ENCODE measurements at places on chromosomes 11 and 22.

- DNase-seq, result peak; percentile 56
Measured at GRCh38 chr22:49699476-49699875, 128.2 kb downstream of the BRD1 start.

- DNase-seq, result no peak
Measured at GRCh38 chr11:10401696-10402392, 53.2 kb upstream of the AMPD3 start.

DNA sequence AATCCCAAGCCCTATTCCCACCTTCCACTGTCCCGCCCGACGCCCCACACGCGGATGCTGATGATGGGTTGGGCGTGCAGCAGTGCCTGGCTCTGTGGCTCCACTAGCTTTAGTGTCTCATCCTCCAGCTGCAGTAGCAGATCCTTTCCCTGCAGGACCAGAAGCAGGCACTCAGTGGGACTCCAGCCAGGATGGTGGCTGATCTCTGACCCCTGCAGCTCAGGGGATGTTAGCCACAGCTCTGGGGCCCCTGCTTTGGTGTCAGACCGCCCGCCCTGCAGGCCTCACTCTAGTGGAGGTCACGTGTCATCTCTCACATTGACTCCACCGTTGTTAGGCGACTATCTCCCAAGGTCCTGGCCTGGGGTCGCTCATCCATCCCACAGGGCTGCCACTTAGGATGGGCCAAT, 11.8 kb downstream of the SMPD1 start:
- no peak for DNase-seq

DNA sequence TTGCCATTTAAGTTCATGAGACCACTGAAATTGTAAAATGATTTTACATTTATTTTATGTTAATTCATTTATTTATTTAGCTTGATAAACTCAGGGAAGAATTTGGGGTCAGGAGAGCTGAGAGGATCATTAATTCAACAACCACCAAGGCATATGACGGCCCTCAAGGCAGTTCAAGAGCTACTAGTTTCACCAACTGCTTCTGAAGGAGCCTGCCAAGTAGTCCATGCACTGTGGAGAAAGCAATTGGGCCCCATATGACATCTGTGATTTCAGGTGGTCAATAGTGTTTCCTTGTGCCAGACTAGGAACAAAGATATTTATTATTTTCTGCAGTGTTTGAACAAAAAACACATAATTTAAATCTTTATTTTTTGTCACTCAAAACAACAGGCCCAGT, 236.4 kb downstream of the CASP12 start:
- DNase-seq, result no peak

DNA sequence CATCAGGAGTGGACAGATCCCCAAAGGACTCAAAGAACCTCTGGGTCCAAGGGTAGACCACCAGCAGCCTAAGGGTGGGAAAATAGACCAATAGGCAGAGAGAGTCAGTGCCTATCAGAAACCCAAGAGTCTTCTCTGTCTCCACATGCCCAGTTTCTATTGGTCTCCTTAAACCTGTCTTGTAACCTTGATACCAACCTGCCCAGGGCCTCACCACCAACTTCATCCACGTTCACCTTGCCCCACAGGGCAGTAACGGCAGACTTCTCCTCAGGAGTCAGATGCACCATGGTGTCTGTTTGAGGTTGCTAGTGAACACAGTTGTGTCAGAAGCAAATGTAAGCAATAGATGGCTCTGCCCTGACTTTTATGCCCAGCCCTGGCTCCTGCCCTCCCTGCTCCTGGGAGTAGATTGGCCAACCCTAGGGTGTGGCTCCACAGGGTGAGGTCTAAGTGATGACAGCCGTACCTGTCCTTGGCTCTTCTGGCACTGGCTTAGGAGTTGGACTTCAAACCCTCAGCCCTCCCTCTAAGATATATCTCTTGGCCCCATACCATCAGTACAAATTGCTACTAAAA, at the start of gene HBB:
HBB (minus strand) TSS at position 340 of the 579 bp plus-strand sequence; CDS start at position 290, 50 bp downstream.
- peak; percentile 6 for DNase-seq

DNA sequence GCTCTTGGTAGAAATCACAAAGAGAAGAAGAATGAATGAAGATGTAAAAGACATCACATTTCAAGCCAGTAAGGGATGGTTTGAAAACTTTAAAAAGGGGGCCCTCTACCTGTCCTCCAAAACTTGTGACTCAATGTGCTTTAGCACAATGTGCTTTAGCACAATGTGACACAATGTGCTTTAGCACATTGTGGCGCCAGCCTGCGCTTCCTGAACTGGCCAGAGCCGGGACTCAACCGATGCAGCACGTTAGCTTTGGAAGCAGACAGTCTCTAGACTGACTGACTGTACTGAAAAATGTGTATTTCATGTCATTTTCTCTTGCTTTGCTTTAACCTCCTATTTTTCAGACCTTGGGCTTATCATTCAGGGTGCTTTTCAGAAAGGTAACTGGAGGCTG, 63.5 kb downstream of the FAM83F start:
- no peak for DNase-seq

- DNase-seq, result no peak
Measured at GRCh38 chr11:120702656-120703055, 191.1 kb downstream of the GRIK4 start.

DNA sequence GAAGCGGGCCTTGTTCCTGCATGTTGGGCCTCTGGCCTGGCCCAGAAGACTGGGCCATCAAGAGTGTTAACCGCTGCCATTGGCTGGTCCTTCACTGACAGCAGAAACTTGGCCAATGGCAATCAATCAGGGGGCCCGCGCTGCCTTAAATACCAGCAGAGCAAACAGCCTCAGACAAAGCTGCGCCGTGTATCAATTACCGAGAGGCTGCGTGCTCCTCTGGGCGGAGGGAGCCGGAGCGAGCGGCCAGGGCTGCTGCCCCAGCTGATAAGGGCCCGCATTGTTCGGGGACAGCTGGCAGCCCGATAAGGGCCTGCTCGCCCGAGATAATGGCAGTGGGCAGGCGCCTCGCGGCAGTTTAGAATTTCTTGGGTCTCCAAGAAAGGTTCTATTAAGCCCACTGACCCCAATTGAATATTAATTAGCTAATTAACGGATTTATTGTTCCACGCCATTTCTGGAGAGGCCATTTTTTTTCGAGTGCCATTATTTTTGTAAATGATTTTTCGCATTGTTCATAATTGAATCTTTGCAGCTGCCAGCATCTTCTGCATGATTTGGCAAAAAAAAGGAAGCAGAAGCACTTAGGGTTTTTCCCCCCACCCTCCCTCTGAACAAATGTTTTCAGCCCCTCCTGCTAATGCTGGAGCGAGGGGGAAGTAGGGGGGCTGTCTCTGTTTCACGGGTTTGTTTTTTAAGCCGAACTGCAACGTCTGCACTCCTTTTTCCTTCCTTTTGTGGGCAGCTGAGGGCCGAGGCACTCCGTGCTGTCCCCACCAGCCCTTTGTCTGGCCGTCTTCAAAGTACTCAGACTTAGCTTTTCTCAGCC, 37.6 kb upstream of the RIC3 start:
- DNase-seq, result no peak

GRCh38 chr11:130244848-130245247, 69.9 kb downstream of the ZBTB44 start:
- no peak for DNase-seq

- DNase-seq, result no peak
Measured at GRCh38 chr11:78914503-78914902, 339.8 kb upstream of the NARS2 start.

GRCh38 chr11:33869481-33870422, 22.1 kb downstream of the LMO2 start:
- peak; percentile 94 for DNase-seq

Measured in osteoblast (primary cell).